Epithelial cell of prostate (primary cell): ENCODE measurements at places on chromosomes 6 and 20.
A peak's percentile ranks its signal among the peaks of the same experiment; 100 is the strongest.

- DNase-seq, result no peak
Observed at GRCh38 chr6:112682071-112682470, 334.9 kb downstream of the RFPL4B start.

GRCh38 chr6:66558189-66558588, 851.2 kb upstream of the EYS start:
- no peak for DNase-seq

- no peak for DNase-seq
Observed at GRCh38 chr6:87945181-87945580, 102.5 kb upstream of the SPACA1 start.

DNA sequence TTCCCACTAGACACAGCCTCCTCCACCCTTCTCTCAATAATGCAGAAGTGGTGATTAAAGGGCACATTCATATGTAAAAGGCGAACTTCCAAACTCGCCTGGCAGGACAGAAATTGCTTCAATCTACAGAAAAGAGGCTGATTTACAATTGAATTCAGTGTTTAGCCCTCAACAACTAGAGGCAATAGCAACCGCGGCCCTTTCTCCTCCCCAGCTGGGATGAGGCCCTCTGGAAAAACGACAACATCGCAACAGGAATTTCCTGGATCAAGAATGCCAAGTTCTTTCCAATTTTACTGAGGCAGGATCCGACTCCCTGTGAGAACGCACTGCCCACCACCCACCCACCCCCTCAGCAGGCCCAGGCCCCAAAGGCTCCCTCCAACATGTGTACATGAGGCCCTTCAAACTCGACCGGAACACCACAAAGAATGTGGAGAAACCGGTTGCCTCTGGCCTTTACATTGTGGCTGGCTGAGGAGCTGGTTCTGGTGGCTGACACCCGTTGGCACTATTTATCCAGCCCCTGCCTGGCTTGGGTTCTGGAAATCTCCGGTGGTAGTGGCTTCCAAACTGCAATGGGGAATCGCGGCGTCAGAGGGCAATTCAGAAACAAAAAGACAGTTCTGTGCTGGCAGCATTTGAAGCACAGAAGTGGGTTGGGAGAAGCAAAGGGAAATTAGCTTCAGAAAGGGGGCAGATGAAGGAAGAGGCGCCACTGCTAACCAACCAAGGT, 36.8 kb downstream of the ZMYND8 start:
- no peak for DNase-seq

DNA sequence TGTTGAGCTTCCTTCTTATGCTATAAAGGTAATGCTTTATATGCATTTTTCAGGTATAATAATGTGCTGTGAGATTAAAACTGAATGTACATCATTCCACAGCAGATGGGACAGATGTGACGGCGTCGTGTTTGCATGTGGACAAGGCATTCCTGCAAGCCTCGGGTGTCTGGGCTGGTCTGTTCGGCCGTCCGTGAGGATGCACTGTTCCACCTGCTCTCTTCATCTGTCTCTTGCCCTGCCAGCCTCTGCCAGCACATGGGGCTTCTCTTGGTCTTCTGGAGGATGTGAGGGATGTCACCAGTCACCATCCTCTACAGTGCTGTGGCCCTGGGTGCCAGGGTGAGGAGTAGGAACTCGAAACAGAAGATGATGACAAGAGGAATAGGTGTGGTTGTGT, 223.2 kb downstream of the ERMARD start:
- no peak for DNase-seq

- DNase-seq, result no peak
Observed at GRCh38 chr20:33560026-33560425, 70.1 kb downstream of the CBFA2T2 start.

DNA sequence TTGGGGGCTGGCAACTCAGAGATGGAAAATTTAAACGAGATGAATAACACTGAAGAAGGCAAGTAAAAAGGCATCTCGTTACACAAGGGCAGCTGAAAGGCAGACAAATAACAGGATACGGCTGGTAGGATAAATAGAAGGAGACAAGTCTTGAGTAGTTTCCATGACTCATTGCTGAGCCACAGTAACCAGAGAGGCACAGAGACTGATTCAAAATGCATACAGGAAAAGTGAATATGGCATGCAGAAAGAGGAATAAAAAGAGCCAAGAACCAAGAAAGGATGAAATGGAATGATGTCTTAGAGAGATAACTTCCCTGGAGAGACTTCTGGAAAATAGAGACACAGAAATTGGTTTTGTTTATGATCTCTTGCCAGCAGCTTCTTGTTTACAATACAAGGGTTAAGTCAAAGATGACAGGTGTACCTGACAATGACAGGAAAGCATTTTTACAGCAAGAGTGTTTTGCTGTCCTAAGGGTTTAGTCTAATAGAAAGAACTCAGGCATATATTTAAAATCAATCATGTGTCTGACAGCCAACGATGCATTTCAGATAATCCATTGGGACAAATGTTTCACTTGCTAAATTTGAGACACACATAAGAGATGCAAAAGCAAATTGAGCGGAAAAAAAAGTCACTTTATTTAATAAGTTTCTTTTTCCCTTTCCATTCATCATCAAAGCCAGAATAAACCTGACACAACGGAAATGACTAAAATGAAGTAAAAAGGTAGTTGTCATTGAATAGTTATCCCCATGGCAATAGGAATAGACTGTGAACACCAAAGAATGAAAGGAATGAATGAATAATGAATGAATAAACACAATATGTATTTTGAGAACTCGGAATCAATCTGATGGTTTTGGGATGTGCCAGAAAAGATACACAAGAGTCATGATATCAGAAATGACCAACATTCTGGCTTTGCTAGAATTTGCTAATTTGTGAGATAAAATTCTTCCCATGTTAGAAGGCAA, 68.0 kb upstream of the KCNQ5 start:
- DNase-seq, result peak; percentile 90

GRCh38 chr6:170147832-170148708, 142.8 kb downstream of the DLL1 start:
- DNase-seq, result no peak

- no peak for DNase-seq
Observed at GRCh38 chr6:1970151-1970561, 275.2 kb downstream of the GMDS start.

GRCh38 chr6:111734068-111735061, 128.7 kb upstream of the TRAF3IP2 start:
- no peak for DNase-seq

DNA sequence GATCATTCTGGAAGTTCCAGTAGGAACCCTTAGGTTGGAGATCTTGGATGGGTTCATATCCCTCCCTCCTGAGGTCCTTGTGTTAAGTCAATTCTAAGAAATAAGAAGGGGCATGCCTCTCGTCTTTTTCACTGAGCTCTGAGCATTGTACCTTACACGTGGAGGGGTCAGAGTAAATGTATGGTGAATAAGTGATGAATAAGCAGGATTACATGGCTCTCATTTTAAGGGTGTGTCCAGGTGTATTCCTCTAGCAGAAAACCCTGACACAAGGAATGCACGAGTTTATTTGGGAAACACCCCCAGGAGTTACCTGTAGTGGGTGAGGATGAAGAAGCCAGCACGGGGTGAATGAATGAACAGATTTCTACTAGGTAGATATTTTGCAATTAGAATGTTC, 400.2 kb downstream of the KIF16B start:
- no peak for DNase-seq

GRCh38 chr20:35347011-35347410, 54.8 kb upstream of the FAM83C start:
- DNase-seq, result no peak

GRCh38 chr6:155038104-155038503, 43.0 kb downstream of the TIAM2 start:
- no peak for DNase-seq

- DNase-seq, result no peak
Observed at GRCh38 chr6:150016324-150017185, 8.8 kb downstream of the RAET1L start.

DNA sequence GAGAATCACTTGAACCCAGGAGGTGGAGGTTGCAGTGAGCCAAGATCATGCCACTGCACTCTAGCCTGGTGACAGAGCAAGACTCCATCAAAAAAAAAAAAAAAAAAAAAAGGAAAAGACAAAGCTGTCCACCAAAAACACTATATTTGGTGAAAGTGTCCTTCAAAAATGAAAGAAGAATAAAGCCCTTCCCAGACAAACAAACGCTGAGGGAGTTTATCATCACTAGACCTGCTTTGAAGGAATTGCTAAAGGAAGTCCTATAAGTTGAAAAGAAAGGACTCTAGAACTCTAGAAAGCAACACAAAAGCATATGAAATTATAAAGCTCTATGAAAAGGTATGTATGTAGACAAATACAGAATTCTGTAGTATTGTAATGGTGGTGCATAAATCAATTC, 98.8 kb downstream of the SEL1L2 start:
- DNase-seq, result no peak

GRCh38 chr6:106626485-106626884, 2.8 kb downstream of the RTN4IP1 start:
- no peak for DNase-seq

- no peak for DNase-seq
Observed at GRCh38 chr6:40792183-40792582, 205.0 kb upstream of the LRFN2 start.

- DNase-seq, result no peak
Observed at GRCh38 chr6:170404036-170404435, 97.5 kb downstream of the FAM120B start.

DNA sequence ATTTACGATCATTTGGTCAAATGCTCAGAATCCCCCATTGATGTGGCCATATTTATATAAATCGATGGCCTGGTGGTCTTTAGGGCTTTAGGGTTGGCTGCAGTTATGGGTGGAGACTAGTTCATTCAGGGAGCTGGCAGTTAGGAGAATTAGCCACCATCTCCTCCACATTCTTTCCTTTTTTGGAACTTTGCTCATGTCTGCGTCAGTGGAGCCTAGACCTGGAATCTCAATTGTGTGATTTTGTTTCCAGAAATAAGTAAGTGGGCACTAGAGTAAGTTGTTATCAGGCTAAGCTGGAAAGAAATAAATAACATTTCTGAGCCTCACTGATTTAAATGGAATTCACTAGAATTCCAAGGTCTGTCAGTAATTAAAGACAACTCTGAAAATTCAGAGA, 29.0 kb upstream of the ELOVL5 start:
- DNase-seq, result no peak

GRCh38 chr6:136546331-136546730, 3.9 kb downstream of the MAP7 start:
- DNase-seq, result no peak

- no peak for DNase-seq
Observed at GRCh38 chr6:167108278-167108677, 14.6 kb upstream of the CCR6 start.

DNA sequence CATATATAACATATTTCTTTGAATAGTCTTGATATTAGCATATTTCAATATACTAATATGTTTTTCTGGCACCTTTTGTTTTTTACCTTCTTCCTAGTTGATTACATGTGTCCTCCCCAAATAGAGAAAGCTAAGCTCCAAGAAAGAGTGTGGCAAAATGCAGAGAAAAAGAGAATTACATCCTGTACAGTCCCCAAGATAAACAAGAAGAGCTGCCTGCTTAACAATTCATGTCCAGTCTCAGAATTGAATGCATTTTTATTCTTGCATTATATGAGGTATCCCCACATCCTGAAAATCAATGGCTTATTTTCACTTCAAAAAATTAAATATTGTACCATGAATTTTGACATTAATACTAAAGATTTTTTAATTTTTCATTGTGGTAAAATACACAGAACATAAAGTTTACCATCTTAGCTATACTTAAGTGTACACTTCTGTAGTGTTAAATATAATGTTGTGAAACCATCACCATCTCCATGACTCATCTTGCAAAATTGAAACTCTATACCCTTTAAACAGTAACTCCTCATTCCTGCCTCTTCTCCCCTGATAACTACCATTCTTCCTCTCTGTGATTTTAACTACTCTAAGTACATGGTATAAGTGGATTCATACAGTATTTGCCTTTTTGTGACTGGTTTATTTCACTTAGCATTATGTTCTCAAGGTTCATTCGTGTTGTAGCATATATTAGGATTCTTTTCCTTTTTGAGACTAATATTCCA, 490.3 kb downstream of the COL12A1 start:
- no peak for DNase-seq
